Activated CD4-positive, alpha-beta T cell treated with anti-CD3 and anti-CD28 coated beads, Interleukin-2, amount 10 ng/mL, durations not matched to agents 24 days and 14 days (primary cell): ENCODE measurements at places on chromosomes 5 and 9. TPM values are rescaled to one million over a fixed set of nuclear protein-coding genes. Genes with fewer than 3 reads are reported as not detected.

The ELAVL2 gene
- total RNA-seq: not detected in 2 replicates

GRCh38 chr5:93360436-93361088 lies 220.5 kb downstream of the NR2F1-AS1 start:
- no peak for DNase-seq

The PCDHB16 gene
- not detected in 2 replicates for total RNA-seq

DNA sequence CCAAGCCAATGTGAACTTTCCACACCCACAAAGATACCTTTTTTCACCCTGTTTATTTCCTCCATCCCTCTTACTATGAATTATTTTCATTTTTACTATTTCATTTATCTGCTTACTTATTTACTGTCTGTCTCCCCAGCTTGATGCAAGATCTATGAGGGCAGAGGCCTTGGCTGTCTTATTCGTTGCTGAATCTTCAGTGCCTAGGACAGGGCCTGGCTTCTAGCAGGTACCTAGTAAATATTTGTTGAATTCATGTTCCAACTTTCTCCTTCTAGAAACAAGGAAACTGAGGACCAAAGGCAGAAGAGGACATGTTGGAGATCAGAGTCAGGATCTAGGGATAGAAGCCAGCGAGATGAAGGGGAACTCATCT lies 543 bp upstream of the DNM1 start:
- no peak for DNase-seq

GRCh38 chr5:168974082-168974481 lies 326.9 kb downstream of the SLIT3 start:
- no peak for DNase-seq

The DIPK1B gene
- total RNA-seq: 1.1 and 1.5 TPM in 2 replicates

DNA sequence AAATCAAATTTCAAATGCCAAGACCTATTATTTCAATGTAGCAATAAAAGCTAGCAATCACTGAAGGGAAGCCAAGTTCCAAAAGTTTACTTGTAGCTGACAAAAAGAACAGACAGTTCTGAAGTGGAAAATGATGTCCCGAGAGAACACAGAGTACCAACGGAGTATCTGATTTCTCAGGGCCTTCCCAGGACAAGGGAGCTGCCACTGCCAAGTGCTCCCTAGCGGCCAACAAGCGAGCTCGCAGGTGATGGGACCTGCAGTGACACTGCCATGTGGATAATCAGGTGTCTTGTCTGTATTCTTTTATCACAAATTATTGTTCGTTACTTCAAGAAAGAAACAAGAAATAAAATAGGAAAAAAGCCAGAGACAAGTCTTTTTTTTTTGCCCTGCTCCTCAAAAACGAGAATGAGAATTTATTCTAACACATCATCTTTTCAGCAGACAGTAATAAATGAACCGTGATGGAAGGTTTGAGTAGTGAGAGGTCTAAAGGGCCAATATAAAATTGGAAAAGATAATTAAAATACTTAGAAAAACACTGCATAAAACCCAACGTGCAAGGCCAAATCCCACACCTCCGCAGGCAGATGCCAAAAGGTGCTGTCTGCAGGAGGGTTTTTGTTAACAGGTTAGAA lies 159.4 kb downstream of the MYO10 start:
- no peak for DNase-seq

The CFAP157 gene
- total RNA-seq: not detected in 2 replicates

The SV2C gene
- not detected in 2 replicates for total RNA-seq

DNA sequence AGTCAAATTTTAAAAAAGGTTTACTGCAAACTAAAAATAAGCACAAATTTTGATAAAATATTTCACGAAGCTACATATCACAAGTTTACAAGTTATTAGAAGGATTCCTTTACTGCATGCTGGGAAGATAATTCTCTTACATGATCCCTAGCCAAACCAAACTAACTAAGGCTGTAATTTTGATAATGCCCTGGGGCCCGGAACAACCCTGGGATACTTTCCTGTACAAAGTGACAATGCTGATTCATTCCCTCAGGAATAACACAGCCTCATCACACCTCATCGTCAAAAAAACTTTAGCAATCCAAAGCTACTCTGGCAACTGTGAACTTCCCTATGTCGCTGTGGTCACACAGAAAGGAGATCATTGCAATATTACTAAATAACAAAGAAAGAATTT lies 402.9 kb downstream of the RAB3C start:
- DNase-seq: no peak

GRCh38 chr9:131487001-131487400 lies 15.7 kb upstream of the POMT1 start:
- no peak for DNase-seq

- no peak for DNase-seq
Observed at GRCh38 chr5:166068547-166069335, 2222.7 kb upstream of the WWC1 start.

DNA sequence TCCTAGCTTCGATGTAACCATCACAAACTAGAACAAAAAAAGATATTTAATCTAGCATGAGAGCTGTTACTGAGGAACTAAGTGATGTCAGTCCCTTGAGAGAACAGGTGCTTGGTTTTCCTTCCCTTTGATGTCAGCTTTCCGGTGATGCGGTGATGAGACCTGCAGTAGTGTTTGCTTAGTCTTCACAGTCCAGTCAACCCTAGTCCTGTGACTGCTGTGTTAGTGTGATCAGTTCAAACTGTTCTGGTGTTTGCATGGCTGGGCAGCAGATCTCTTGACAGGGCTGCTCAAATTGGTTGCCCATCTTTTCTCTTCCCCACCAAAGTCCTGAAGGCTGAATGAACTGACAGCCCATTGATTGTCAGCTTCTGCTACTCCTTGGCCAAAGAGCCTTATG lies 608.6 kb upstream of the DAB2 start:
- DNase-seq: peak; percentile 67

The MARCOL gene
- total RNA-seq: not detected in 2 replicates

- DNase-seq: no peak
Observed at GRCh38 chr9:115192835-115193525, 75.0 kb upstream of the TNC start.

- no peak for DNase-seq
Observed at GRCh38 chr5:112025757-112026156, 268.8 kb upstream of the NREP start.

The PTGES gene
- 0.09 and 0.12 TPM in 2 replicates for total RNA-seq

GRCh38 chr5:125528881-125529280 lies 782.4 kb upstream of the ZNF608 start:
- DNase-seq: no peak
